H54 (cell line): ENCODE measurements at places on chromosomes 3 and 15.

GRCh38 chr15:63491979-63492378 is 12.4 kb upstream of the USP3 start:
- DNase-seq, result no peak

DNA sequence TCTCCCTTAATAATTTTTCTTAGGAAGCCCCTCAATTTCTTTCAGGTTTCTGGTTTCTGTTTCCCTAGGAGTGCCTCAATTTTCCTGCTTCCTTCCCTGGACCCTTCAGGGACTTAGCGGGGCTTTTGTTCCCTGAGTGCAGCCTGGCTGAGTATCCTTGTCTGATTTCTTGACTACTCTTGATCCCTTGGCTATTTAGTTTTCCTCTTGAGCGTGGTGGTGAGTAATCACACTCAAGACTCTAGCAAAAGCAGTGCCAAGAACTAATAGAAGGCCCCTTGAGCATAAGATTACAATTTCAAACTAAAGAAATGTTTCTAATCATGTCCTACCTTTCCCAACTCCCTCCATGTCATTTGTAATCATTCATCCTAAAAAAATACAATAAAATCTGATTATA is 94.3 kb upstream of the C3orf80 start:
- DNase-seq, result no peak

GRCh38 chr3:127791221-127791913 is 30.9 kb downstream of the MGLL start:
- DNase-seq, result no peak

DNA sequence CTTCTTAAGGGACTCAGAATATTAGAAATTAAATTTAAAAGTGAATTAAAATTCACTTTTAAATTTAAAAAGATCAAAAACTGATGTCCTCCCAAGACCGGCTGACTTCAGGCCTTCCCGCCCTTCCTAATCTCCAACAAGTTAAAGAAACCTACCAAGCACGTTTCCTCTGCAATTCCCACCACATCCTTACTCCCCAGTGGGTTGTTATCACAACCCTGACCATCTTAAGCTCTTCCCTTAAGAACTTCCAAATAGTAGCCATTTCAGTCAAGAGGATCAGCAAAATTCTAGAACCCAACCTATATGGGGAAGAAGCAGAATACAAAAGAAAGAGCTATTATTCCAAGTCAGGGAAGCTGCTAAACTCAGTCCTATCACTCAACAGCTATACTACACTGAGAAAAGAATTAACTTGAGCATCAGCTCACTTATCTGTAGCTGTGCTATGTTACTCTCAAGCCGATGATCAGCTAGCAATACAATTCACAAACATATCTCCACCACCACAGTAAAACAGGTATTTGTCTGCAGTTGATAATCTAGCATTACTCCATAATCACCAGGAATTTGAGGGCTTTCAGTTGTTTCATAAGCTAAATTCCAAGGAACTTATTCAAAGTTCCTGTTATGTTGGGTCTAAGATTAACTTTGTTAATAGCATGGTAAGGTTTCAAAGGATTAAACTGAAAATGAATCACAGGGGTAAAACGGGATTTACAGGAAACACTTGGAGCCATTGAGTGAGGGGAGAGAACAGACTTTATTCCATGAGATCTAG is 14.3 kb downstream of the ABCC5 start:
- DNase-seq, result no peak

- no peak for DNase-seq
These were observed 57.1 kb upstream of the ETV5 start for GRCh38 chr3:186166036-186166435.
